ENCODE measurements at places on chromosomes 5 and 9.

DNA sequence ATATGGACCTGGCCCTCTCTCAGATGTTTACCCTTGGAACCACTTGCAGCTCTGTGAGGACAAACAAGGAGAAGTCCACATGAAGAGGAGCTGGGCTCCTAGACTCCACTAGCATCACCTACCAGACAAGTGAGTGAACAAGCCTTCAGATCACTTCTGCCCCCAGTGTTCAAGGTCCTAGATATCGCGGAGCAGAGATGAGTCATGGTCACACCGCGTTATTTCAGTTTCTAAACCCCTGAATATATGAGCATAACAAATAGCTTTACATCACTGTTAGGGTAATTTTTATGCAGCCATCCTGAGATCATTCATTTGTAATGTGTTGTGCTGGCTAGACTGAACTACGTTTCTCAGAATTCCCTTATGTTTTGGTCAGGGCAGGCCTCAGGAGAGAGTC, 77.0 kb upstream of the DAP start:
- no peak for DNase-seq

- no peak for DNase-seq
These were observed 806 bp upstream of the RNF224 start for GRCh38 chr9:137226338-137227053.

DNA sequence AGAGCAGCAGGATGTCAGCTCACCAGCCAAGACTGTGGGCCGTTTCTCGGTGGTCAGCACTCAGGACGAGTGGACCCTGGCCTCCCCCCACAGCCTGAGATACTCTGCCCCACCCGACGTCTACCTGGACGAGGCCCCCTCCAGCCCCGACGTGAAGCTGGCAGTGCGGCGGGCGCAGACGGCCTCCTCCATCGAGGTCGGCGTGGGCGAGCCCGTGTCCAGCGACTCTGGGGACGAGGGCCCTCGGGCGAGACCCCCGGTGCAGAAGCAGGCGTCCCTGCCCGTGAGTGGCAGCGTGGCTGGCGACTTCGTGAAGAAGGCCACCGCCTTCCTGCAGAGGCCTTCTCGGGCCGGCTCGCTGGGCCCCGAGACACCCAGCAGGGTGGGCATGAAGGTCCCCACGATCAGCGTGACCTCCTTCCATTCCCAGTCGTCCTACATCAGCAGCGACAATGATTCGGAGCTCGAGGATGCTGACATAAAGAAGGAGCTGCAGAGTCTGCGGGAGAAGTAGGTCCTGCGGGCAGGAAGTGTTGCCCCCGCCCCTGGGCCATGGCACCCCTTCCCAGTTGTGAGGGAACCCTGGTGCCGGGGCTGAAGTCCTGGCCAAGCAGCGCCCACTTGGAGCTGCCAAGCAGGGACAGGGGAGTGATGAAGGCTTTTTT, 108.9 kb downstream of the WNK2 start:
- no peak for DNase-seq

DNA sequence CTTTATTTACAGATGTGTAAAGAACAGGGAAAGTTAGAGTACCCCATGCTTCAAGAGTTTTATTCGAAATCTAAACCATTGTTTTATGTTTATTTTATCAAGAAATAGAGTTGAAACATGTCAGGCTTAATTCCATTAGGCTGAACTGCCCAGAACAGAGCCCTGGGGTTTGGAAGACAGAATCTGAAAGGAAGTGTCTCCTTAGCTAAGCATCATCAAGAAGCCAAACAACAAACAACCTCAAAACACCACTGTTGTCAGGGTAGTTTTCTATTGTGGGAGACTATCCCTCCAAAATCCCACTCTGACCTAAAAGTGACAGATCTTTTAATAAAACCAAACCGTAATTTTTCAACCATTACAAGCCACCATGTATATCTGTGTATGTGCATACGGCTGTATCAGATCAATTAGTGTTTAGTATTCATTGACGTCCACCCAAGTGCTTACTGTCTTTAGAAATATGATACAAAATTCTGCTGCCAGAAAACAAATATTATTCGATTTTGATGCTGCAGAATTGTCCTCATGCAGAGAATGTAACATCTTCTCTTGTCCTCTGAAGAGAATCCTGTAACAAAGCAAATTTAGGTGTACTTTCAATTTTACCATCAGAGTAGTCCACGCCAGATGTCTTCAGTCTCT, 271.9 kb upstream of the TMEM161B start:
- no peak for DNase-seq

DNA sequence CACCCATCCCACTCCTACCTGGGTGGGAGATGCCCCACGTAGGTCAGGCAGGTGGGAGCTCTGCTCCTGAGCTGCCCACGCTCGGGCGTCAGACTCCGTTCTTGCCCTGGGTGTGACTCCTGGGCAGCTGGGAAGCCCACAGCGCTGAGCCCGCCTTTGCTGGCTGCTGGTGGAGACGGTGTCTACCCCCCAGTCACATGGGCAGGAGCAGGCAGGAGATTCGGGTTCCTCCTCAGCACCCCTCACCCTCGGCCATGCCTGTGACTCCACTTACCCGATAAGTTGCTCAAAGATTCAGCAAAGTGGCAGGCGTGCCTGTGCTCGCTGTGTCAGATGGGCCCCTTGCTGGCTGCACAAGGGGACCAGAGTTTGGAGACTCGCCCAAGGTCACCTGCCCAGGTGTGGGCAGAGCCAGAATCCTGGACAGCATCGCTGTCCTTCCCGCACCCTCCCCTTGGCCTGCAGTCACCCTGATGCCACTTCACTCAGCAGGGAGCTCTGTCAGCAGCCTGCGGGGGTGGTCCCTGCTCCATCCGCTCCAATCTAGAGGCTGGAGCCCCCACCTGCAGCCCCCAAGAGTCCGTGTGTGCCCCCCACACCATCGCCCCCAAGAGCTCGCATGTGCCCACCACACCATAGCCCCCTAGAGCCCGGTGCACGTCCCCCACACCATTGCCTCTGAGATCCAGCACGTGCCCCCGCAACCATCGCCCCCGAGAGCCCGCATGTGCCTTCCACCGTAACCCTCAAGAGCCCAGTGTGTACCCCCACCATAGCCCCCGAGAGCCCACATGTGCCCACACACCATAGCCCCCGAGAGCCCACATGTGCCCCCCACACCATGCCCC, 4.2 kb downstream of the LCN1 start:
- no peak for DNase-seq

- DNase-seq = peak; percentile 36
These were observed 175.3 kb upstream of the KLF9 start for GRCh38 chr9:70589571-70590314.

- no peak for DNase-seq
These were observed 86.2 kb upstream of the FAM169A start for GRCh38 chr5:74952406-74952805.

DNA sequence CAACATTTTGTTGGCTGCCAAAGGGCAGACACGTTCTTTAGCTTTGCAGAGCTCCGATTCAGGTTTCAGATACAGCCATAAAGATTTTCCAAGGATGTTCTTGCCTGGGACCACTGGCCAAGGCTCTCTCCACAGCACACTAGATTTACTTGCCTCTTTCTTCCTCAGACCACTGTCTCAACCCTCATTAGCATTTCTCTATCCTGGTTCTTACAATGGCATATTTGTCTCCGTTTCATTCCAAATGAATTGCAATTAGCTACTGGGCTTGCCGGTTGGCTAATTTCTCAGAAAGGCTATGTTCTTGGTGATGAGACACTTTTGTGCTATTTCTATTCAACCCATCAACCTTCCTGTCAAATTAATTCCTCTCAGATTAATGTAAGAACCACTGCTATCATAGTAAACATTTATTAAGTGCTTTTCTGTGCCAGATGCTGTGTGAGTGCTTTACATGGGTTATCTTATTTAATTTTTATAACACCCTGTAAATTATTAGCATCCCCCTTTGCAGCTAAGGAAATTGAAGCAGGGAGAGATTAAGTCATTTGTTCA, 118.4 kb upstream of the NR3C1 start:
- DNase-seq = no peak

DNA sequence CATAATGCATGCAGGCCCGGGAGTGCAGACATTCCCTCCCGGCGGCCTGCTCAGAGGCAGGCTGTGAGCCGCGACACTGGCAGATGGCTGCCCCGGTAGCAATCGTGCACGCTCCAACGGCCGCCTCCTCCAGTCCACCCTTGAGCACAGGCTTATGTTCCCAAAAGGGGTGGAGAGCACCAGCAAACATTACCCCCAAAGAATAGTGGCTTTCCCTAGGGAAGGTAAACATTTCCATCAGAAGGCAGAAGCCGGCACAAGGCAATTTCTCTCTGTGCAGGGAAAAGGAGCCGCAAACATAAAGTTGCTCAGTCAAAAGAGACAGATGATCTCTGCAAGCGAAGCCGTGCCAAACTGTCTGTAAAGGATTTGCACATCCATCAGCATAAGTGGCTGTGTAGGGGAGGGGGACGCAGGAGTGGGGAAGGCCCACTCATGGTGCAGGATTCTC, 92.5 kb downstream of the SIL1 start:
- no peak for DNase-seq

DNA sequence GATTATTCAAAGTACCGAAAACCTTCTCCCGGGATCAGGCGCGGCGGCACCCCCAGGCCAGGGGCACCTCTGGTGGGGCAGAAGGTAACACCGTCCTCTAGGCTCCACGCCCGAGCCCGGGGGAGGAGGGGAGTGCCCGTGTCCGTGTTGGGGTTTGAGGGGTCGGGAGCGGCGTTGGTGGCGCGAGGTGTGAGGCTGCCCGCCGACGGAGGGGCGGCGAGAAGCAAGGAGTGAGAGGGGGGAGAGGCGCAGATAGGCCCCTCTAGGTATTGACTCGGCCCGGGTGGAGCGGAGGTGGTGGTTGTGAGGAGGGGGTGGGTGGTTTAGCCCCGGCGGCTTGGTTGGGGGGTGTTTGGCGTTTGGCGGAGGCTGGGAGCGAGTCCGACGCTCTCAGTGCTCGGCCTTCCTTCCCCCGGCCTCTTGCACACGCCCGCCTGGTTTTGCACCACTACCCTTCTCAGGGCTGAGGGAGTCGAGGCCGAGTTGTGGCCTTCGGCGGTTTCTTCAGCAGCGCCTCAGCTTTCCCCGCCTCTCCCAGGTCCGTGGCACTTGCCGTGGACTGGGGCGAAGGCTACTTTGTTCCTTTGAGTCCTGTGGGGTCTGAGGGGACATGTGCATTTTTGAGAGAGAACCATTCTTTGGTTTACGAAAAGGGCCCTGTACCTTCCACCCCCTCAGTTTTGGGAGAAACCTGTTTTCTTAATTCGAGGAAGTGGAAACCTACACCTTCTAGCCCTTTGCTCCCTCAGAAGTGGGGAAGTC, 450 bp downstream of the GPBP1 start:
- no peak for DNase-seq

DNA sequence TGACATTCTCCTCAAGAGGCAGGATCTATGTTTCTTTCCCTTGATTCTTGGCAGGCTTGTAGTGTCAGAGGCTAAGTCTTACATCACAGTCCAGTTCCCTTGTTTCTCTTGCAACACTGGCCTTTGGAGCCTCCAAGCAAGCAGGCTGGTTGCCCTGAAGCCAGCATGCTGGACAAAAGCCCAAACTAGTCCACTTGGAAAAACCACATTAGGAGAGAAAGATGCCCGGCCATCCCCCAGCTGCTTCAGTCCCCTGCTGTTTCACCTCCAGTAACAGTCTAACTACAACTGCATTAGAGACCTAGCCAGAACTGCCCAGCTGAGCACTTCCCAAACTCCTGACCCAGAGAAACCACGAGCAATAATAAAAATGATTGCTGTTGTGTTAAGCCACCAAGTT, 87.6 kb downstream of the ADAMTS6 start:
- no peak for DNase-seq

DNA sequence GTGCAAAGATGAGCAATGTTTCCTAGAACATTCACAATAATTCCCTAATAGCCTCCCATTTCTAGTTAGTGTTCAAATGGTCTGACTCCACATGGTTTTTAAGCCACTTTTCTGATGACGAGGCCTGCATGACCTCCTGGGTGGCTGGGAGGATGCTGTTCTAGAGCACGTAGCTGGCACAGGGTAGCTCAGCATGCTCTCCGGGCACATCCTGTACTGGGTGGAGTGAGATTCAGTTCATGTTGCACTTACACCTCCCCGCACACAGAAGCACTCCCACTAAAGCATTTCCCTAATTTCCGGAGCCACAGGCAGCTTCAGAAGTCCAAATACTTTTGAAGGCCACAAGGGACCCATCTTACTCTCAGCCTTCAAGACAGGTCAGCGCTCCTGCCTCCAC, 159.8 kb upstream of the LHFPL2 start:
- no peak for DNase-seq

- no peak for DNase-seq
These were observed 6.3 kb downstream of the KCNIP1 start for GRCh38 chr5:170510126-170510525.

GRCh38 chr9:111474385-111474784, 9.8 kb downstream of the ECPAS start:
- no peak for DNase-seq

DNA sequence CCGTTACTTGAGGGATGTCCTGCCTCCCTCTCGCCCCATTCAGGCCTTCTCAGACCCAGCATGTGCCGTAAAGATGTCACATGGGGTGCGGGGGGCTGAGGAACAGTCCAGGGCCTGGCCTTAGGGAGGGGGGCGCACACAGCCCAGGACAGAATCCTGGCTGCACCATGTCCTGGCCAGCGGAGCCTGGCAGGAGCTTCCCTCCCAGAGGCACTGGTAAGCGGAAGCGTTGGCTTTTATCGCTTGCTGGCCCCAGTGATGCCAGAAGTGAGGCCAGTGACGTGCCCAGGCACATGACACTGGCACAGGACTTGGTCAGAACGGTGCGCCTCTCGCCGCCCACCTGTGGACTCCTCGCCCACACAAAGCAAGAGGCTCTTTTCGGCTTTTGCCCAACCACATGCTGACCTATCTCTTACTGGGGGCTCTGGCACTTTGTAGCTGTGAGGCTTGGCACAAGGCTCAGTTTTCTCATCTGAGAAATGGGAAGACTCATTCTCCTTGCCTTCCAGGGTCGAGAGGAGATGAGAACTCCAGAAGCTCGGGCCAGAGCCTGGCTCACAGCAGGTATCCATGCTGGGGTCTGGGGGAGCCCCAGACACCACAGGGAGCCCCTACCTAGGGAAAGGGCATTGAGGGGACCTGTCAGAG, 59.0 kb downstream of the LMX1B start:
- no peak for DNase-seq

GRCh38 chr9:68546596-68547390, 6.1 kb upstream of the TMEM252 start:
- no peak for DNase-seq

DNA sequence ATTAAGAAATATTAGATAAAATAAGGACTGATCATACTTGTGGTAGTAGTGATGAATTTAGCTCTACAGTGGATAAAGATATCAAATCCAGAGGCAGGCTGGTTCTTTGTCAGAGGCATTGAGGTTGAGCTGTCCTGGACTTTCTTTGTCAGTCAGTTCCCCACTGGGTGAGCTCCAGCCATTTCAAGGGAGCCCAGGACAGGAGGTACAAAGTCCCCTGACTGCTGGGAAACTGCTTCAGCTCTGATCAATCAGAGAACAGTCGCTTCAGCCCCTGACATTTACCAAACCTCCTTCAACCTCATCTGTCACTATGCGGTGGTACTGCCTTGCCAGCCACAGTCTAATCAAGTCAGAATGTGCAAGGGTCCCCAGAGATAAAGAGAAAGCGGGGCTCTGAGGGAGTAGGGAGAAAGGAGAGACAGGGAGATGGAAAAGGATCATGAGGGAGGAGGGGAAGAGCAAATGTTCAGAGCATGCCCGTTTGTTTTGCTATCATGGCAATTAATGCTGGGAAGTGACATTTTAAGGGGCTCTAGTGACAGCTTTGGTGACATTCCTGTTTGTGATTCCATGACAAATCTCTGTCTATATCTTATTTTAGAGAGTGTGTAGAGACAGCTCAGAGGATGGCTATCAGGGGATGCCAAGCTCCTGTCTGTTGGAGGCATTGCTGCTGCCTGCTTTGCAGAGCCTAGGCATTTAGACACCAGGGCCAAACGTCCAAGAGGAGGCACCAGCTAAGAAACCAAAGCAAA, 223.2 kb downstream of the ASTN2 start:
- DNase-seq = no peak

- no peak for DNase-seq
These were observed 145.4 kb downstream of the NMUR2 start for GRCh38 chr5:152259702-152260101.
